ENCODE measurements at places on chromosomes 7 and 10.

- DNase-seq = no peak
Measured at GRCh38 chr10:63763744-63764143, 242.5 kb downstream of the REEP3 start.

DNA sequence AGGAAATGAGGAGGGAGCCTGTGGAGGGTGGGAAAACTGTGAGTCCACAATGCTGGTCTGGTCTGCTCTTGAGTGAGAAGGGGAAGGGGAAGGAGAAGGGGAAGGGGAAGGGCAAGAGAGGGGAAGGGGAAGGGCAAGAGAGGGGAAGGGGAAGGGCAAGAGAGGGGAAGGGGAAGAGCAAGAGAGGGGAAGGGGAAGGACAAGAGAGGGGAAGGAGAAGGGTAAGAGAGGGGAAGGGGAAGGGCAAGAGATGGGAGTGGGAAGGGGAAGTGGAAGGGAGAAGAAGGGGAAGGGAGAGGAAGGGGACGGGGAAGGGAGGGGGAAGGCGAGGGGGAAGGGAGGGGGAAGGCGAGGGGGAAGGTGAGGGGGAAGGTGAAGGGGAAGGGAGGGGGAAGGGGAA, 213.2 kb downstream of the GRM8 start:
- DNase-seq = no peak

- no peak for DNase-seq
Measured at GRCh38 chr7:31991846-31992245, 78.4 kb downstream of the PDE1C start.

GRCh38 chr10:72146071-72146470, 57.7 kb upstream of the SPOCK2 start:
- no peak for DNase-seq

DNA sequence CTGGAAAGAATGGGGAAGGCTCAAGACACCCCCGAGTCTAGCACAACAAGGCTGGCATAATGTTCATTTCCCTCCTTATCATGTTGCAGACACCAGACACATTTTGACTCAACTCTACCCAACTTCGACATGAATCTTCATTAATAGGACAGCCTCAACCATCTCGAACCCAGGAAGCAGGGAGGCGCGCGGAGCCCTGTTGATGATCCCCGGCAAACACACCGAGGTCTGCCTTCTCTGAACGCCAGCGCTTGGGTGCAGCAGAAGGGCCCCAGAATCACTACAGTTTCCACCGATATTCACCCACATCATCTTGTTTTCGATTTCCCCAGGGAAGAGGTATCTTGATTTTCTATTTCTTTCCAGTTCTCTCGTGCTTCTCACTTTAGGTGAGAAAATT, 563.6 kb downstream of the TCERG1L start:
- DNase-seq = no peak

- DNase-seq = no peak
Measured at GRCh38 chr10:63752318-63752717, 231.1 kb downstream of the REEP3 start.

DNA sequence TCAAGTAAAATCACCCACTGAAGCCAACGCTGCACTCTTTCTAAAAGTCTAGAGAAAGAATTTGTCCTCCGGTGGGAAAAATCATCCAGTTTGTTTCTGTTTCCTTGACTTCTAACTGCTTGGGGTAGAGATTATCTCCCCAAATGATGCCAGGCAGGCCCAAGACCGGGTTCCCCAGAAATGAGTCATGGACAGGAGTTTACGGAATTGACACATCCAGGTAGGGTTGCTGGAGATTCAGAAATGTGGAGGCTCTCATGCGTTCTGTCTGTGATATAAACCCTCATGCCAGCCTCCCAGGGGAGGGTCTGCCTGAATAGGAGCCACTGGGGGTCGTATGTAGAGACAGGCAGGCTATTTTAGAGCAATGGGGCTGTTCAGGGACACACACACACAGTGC, 230.9 kb downstream of the TCERG1L start:
- no peak for DNase-seq

GRCh38 chr10:24351961-24352360, 143.0 kb downstream of the KIAA1217 start:
- DNase-seq = no peak

DNA sequence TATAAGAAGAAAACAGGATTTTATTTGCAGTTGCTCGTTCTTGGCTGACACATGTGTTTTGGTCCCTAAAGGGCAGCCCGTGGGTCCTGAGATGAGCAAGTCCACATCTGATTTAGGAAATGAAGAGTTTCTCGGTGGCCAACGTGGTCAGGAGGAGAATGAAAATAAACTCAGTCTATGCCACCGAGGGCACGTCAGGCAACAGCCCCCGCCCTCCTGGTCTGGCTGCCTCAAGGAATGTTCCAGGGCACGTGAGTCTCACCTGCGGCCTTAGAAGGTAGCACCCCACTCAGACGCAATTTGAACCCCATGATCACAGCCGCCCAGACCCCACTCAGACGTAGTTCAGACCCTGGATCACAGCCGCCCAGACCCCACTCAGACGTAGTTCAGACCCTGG, 197.2 kb downstream of the ADARB2 start:
- no peak for DNase-seq

GRCh38 chr7:38147005-38147404, 31.0 kb upstream of the STARD3NL start:
- DNase-seq = no peak

GRCh38 chr10:123544986-123545385, 121.2 kb upstream of the GPR26 start:
- DNase-seq = no peak

- DNase-seq = peak; percentile 12
Measured at GRCh38 chr10:23368816-23369640, 24.4 kb upstream of the C10orf67 start.

- DNase-seq = no peak
Measured at GRCh38 chr10:17766731-17767130, 14.7 kb downstream of the TMEM236 start.

GRCh38 chr7:7969306-7970236, 975 bp downstream of the GLCCI1 start:
- DNase-seq = no peak

DNA sequence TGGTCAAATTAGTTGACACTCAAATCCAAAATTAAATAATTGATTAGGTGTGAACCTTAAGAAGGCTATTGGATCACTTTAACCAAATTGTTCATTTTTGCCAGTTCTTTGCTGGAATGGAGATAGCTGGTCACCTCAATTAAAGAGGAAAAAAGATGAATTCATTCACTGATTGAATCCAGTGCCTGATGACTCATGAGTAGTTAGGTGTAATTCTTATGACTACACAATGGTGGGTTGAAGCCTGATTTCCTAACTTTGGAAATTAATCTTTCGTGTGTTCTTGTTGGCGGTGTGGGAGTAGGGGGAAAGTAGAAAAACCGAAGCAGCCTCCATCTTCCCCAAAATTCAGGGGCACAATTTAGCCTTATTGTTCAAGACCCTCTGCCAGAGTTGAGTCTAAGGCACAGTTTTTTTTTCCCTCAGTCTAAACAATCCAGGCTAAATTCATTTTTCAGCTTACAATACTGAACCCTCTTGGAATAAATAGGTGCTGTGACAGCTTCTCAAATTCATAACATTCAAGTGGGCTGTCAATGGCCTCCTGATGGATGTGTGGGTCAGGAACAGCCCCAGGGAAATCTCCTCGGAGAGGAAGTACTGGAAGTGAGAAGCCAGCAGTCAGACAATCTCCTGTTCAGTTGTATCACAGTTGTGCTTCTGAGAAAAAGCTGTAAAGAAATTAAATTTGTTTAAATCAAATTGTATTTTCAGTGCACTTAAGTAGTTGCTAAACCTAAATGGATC, 356.6 kb downstream of the BBS9 start:
- no peak for DNase-seq

- no peak for DNase-seq
Measured at GRCh38 chr10:110075686-110076085, 67.9 kb downstream of the ADD3 start.

- DNase-seq = peak; percentile 76
Measured at GRCh38 chr7:99380823-99381663, 6.5 kb downstream of the ARPC1B start.

- no peak for DNase-seq
Measured at GRCh38 chr10:44293842-44294241, 91.1 kb downstream of the CXCL12 start.

GRCh38 chr7:148334959-148335577, 255.5 kb upstream of the C7orf33 start:
- no peak for DNase-seq

GRCh38 chr10:17662193-17663138, 18.5 kb downstream of the STAM start:
- DNase-seq = no peak

DNA sequence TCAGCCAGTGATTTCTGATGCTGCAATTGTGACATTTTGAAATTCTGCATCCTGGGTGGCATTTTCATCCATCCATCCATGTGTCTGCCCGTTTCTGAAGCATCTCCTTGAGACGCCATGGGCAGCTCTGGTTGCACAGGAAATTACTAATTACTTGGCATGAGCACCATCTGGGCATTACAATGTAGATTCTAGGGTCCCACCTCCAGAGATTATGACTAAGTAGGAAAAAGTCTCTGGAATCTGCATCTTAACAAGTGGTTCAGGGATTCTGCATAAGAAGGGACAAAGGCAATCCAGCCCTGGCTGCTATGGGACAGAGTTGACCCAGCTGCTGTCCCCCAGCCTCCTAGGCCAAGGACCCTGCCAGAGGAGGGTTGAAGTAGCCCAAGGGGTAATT, 65.3 kb downstream of the CUZD1 start:
- no peak for DNase-seq

- DNase-seq = no peak
Measured at GRCh38 chr7:83677180-83677866, 28.4 kb upstream of the SEMA3E start.

DNA sequence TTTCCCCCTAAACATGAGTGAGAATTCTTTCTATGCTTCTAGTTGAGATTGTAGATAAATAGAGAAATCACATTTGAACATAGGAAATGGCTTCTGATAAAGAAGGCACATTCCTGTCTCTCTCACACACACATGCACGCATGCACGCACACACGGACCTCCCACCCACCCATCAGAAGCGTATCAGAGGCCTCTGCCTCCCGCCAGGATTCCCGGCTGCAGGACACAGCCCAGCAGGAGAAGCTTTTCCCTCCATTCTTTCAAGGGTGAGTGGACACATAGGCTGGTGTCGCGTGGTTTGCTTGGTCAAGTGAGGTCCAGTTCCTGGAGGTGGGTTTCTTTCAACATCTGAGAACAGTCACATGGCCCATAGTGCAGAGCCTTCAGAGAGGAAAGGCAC, 34.2 kb downstream of the KLF6 start:
- DNase-seq = no peak

DNA sequence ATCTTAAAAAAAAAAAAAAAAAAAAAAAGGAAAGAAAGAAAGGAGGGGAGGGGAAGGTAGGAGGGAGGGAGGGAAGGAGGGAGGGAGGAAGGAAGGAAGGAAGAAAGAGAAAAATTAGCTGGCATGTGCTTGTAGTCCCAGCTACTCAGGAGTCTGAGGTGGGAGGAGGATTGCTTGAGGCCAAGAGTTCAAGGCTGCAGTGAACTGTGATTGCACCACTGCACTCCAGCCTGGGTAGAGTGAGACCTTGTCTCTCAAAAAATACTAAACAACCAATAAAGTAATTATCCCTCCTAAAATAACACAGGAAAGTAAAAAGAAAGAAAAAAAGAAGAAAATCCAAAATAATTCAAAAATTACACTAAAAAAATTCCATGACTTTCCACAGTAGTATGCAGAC, 13.8 kb upstream of the NRF1 start:
- DNase-seq = no peak

DNA sequence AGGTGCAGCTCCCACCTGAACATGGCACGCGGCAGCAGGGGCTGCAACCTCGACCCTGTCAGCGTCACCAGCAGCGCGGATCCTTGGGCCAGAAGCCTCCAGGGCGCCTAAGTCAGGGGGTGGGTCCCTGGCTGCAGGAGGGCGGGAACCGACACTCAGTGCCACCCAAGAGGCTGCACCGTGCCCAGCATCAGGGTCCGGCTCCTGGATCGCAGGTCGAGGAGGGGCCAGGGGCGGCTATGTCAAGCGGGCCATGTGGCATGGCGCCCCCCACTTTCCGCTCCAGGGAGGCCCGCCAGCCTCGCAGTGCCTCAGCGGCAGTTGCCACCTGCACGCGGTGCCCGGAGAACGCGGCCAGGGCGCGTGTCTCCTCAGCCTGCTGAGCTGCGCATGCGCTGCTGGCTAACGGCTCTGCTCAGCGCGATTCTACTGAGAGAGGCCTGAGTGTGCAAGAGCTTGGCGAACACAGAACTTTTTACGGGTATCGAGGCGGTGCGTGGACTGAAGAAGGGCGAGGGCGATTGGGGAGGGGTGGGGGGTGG, at the start of gene ANKRD30A:
Gene ANKRD30A (plus strand): TSS at position 408 of the 542 bp plus-strand sequence. CDS start 190 bp downstream, outside the sequence.
- DNase-seq = no peak

- no peak for DNase-seq
Measured at GRCh38 chr7:100968650-100969049, 715 bp upstream of the MUC12 start.

- no peak for DNase-seq
Measured at GRCh38 chr10:75531571-75532031, 100.2 kb downstream of the LRMDA start.

GRCh38 chr7:46955531-46955930, 626.4 kb downstream of the TNS3 start:
- DNase-seq = no peak

DNA sequence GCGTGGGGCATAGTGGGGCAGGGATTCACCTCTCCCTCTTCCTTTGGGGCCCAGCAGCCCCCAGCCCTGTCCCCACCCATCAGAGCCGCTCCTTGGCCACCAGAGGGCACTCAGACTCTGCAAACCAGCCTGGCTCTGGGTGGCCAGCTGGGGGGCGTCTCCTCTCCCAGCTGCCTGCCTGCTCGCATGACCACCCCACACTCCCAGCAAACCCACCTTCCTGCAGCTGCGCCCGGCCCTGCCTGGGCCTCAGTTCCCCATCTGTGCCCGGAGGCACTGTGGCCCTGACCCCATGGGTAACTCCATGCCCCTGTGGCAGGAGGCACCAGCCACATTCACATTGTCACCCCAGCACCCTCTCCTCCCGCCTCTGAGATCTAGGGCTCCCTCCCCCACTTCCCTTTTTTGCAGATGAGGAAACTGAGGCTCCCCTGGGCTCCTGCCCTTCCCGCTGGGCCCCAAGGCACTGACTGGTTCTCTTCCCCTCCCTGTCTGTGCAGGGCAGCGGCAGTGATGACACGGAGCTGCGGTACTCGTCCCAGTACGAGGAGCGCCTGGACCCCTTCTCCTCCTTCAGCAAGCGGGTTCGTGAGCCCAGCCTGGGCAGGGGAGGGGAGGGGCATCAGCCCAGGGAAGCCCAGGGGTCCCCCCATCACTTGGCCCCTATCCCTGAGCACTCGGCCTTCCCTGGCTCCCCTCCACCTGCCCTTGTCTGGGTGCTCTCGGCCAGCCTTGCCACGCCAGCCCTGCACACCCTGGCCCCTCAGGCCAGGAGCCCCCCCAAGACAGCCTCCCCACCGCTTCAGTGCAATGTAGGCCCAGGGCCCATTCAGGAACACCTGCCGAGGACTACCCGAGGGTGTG, 6.9 kb upstream of the SH2B2 start:
- DNase-seq = peak; percentile 86

DNA sequence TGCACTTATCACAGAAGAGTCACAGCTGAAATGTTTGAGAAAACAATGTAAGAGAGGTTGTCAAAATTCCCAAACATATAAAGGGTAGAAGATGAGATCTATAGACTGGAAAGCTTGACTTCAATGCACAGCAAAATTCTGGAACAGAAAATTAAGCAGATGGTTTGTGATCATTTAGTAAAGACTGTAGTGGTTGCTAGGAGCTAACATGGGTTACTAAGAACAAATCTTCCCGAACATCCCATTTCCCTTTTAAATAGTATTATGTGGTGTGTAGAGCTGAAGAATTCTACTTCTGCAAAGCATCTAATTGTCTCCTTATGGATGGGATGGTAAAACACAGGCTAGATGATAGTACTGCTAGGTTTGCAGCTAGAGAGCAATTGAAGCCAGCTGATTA, 312.3 kb downstream of the CAMK1D start:
- DNase-seq = no peak

- no peak for DNase-seq
Measured at GRCh38 chr7:3754493-3755341, 453.7 kb downstream of the SDK1 start.

Measured in GM12891 (cell line).